ENCODE measurements at places on chromosomes 3 and 15.

- DNase-seq = no peak
These were observed 21.7 kb downstream of the CLDN11 start for GRCh38 chr3:170440344-170440743.

DNA sequence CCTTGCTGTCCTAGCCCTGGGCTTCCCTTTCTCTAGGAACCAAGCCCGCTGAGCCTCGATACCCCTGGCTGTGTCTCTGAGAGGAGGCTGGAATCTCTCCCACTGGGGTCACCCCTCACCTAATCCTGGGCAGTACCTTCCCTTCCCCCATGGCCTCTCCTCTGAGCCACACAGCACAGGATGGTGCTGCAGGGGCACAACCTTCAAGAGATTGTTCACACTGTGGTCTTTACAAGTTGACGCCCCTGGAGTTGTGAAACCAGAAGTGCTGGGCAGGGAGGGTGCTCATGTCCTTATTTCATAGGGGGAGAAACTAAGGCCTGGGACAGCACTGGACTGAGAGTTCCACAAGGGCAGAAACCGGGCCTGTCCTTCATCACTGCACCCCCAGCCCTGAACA, 70.9 kb upstream of the TMEM115 start:
- DNase-seq = no peak

DNA sequence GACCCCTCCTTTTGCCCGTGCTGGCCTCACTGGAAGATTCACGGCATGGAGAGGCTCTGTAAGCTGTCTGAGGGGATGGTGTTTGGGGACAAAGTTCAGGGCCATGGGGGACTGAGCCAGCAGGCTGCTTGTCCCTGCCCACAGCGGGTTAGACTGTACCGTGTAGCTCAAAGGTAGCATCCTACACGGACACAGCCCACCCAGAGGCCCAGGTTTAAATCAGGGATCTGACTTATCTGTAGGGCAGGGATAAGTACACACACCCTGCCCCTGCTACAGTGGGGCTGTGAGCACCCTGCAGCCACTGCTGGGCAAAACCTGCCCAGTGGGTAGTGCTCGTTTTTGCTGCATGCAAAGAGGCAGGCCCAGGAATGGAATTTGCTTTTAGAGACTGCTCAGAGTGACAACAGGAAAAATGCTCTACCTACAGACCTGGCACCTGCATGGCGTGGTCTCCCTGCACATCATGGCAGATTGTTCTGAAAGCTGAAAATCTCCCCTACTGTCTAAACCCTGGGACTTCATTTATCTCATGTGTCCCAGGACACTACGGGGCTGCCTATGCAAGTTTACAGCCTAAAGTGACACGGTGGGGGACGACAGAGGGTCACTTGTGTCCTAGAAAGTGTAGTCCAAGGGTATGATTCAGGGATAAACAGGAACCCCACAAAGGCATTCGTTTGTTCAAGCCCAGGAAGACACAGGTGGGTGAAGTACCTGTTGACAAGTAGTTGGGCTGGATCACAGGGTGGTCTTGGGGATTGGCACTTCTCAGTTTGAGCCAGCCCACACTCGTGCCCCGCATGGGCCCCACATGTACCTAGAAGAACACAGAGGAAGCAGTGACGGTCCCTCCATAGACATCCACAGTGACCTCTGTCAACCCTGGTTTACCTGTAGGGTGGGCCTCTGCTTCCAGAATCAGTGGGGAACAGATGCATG, 27.7 kb downstream of the CHDH start:
- DNase-seq = no peak

GRCh38 chr15:54803987-54804386, 392.8 kb downstream of the RSL24D1 start:
- no peak for DNase-seq

- no peak for DNase-seq
These were observed 172.3 kb upstream of the MCTP2 start for GRCh38 chr15:94059013-94059587.

GRCh38 chr15:70048578-70049514, 48.9 kb downstream of the TLE3 start:
- DNase-seq = no peak

- no peak for DNase-seq
These were observed 244.2 kb upstream of the LRIG1 start for GRCh38 chr3:66744986-66745385.

DNA sequence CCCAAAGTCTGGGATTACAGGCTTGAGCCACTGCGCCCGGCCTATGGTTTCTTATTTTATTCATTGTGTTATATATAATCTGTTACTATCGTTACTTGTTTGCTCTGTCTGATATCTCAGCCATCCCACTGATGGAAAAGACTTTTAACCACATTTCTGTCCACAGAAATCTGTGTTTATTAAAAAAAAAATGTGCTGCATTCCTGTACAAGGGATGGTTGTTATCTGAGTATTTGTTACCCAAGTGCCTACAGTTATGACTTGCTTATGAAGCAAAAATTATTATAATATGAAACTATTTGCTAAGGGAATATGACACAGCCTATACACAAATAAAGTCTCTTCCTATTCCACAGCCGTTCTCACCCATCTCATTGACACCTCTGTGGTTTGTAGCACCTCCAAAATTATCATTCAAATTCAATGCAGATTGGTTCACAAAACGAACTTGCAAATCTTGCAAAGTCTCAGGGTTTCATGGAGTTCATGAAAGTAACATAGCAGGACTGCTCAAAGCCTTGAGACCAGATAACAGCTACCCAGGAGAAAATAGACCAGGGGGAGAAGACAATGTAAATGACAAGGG, 47.4 kb upstream of the UBE2E1 start:
- no peak for DNase-seq

DNA sequence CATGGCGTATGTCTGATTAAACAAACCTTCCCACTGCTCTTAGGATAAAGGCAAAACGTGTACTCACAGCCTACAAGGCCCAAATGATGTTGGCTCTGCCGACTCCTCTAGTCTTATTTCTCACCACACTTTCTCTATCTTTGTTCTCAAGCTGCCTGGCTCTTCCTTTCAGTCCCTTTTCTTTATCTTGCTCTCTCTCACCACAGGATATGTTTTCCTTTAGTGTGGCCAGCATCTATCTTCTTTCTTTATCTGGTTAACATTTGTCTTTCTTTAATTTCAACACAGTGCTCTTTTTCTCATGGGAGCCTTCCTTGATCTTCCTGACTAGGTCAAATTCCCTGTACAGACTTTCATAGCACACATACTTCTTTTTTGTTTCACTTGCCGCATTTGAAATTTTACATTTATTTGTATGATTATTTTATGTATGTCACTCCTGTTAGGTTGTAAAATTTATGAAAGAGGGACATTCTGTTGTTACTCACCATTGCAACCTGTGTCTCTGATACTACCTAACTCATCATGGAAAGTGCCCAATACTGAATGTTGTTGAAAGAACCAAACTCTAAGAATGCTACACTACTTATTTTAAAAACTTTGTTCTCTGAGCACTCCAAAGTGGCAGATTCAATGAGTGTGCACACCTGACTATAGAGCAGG, 328.9 kb upstream of the CBLB start:
- no peak for DNase-seq

- DNase-seq = no peak
These were observed 1389.3 kb upstream of the ALCAM start for GRCh38 chr3:103977417-103977816.

DNA sequence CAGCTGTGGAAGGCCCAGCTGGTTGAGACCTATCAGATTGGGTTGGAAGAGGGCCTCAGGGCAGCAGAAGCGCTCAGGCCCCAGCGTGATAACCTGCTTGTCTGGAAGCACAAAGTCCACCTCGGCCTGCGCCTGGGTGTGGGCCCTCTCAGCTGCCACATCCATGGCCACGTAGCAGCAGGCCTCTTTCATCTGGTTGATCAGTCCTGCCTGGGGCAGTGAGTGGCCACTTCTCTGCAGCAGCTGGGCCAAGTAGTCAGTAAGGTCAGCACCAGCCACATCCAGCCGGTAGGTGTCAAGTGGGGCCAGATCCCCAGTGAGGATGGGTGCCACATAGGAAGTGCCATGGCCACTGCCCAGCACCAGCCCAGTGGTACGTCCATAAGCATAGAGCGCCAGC, 3.9 kb upstream of the CAMKV start:
- DNase-seq = no peak

GRCh38 chr3:12541625-12542024, 3.7 kb downstream of the MKRN2OS start:
- no peak for DNase-seq

DNA sequence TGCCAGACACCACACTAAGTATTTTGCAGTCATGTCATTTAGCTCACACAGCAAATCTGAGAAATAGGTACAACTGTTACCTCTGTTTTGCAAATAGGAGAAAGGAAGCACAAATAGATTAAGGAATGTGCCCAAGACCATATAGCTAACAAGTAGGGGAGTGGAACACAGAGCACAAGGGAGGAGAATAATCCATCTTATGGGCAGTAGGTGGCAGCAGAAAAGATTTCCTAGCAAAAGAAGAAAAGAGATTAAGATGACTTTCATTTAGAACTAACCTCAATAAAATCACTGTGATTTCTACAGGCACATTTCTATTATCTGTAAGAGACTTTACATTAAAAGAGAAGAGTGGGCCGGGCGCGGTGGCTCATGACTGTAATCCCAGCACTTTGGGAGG, 49.1 kb downstream of the NR1I2 start:
- no peak for DNase-seq

- no peak for DNase-seq
These were observed 138.5 kb upstream of the CCDC54 start for GRCh38 chr3:107238787-107239186.

GRCh38 chr15:67998599-67999133, 55.4 kb upstream of the PIAS1 start:
- no peak for DNase-seq

GRCh38 chr3:135159681-135160247, 364.7 kb downstream of the EPHB1 start:
- no peak for DNase-seq

GRCh38 chr3:155317211-155317610, 23.7 kb upstream of the STRIT1 start:
- DNase-seq = no peak

DNA sequence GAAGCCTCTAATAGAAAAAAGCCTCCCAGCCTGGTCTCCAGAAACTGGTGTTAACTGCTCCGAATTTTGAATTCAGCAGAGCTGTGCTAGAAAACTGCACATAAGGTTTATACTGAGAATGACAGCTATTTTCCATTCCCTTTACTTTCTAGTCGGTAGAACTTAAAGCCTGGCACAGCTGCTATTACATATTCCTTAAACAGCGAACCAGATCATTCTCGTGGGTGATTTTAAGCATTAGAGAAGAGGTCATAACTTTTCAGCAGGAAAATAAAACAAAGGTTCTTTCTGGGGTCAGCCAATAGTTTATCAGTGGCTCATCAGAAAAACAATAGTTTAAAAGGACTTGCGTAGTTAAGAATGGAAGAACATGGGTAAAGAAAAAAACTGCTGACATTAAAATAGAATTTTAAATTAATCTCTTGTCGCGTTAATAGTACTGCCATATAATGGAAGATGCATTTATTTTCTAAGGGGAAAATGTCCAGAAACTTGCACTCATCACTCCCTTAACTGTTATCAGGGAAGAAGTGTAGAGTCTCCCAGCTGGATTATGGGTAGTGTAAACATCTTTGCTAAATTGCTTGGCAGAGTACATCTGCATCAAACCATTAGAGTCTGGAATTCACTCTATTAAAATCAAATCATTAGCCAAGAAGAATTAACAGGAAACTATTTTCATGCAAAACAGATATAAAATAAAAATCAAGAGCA, 7.9 kb downstream of the VGLL4 start:
- no peak for DNase-seq

GRCh38 chr3:182490596-182491491, 302.5 kb upstream of the ATP11B start:
- no peak for DNase-seq

- no peak for DNase-seq
These were observed 84.0 kb downstream of the LIPC start for GRCh38 chr15:58515807-58516206.

DNA sequence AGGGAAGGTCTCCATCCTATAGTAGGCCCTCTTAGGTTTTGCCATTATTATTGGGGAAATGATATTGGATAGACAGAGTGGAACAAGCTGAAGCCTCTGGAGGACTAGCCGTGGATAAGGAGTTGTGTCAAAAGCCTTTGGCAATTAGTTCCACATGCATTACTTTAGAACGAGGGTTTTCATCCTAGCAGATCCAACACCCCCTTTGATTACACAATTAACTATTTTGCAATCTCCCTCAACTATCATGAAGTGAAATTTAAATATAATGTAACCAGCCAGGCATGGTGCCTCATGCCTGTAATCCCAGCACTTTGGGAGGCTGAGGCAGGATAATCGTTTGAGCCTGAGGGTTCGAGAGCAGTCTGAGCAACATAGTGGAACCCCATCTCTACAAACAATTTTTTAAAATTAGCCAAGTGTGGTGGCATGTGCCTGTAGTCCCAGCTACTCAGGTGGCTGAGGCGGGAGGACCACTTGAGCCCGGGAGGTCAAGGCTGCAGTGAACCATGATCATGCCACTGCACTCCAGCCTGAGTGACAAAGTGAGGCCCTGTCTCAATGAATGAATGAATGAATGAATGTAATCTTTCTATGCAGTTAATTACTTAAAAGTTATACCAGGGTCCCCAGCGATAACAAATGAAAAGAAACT, 56.8 kb downstream of the PXYLP1 start:
- no peak for DNase-seq

DNA sequence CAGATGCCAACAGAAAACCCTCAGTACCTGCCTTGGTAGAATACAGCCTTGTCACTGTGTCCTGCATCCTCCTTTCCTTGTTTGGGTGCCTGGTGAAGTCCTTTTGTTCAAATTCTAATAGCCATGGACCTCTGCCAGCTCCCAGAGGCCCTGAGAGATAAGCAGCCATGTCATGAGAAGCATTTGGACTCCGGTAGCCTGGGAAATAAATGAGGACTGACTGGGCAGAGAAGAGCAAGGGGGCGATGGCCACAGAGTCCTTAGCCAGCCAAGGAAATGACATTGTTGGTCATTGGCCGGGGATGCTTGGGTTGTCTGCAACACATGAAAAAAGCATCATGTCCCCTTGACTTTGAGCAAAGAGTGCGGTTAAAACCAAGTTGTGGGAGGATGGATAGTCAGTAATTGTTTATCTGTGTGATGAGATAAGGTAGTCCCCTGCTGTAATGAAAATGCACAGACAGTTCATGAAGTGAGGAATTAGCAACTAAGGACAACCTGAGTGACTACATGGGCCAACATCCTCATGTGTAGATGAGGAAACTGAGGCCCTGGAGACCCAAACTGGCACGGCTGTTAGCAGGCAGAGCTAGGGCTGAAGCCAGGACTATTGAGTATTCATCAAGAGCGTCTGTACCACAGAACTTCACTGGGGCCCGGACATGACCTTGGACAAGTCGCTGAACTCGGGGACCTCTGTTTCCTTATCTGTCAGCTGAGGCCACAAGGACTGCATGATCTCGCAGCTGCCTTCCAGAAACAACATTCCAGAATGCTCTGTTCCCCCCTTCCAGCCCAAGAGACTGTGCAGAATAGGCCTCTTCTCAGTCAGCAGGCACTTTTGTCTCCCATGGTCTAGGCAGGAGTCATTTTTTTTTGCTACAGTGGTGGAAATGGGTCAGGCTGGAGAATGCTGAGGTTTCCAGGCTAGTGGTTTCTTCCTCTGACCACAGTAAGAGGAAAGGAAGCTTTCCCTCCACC, 90.5 kb upstream of the CTDSPL start:
- no peak for DNase-seq

Data from stimulated activated CD4-positive, alpha-beta T cell treated with anti-CD3 and anti-CD28 coated beads, Interleukin-1b, Interleukin-23, amount 100 ng/mL, for 1 hour (primary cell).